Effector CD4-positive, alpha-beta T cell (primary cell): ENCODE measurements at places on chromosomes 2 and 18.

GRCh38 chr2:17171446-17172049, 346.7 kb downstream of the RAD51AP2 start:
- no peak for DNase-seq

- DNase-seq, result no peak
Measured at GRCh38 chr2:15412779-15413178, 148.4 kb downstream of the NBAS start.

GRCh38 chr2:158021226-158021625, 80.5 kb upstream of the UPP2 start:
- DNase-seq, result no peak

- DNase-seq, result no peak
Measured at GRCh38 chr2:235670974-235671787, 177.3 kb downstream of the AGAP1 start.
